ENCODE measurements at places on chromosomes 3 and 15.

DNA sequence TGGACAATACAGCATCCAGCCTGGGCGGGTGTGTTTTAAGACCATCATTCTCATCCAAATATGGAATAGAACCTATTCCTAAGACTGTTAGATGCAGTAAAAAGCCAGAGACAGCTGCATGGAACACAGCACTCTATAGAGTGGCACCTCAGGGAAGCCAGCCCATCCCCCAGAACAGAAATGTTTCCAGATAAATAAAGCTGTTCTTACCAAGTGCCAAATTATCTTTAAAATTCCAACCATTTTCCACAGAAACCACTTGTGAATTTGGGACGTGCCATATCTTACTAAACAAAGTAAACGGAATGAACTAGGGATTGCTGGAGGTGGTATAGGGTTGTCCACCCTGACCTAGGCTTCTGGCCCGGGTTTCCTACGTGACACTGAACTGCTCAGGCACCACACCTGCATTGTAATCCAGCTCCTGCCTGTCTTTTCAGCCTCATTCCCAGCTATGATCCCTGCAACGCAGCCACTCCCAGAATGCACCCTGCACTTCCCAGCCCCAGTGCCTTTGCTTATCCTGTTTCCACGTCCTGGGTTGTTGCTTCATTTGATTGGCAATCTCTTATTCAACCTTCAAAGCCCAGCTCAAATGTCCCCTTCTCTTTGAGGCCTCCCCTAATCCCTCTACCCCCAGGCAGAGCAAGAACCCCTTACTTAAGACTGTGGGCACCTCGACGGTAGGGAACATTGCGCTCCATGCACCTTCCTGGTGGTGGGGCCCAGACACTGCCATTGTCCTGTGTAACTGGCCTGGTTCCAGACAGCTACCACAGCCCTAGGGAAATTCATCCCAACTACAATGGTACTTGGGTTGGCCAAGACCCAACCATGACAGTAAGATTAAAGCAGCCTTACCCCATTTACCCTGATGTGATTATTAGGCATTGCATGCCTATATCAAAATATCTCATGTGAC, 100.2 kb downstream of the IQSEC1 start:
- no peak for DNase-seq

DNA sequence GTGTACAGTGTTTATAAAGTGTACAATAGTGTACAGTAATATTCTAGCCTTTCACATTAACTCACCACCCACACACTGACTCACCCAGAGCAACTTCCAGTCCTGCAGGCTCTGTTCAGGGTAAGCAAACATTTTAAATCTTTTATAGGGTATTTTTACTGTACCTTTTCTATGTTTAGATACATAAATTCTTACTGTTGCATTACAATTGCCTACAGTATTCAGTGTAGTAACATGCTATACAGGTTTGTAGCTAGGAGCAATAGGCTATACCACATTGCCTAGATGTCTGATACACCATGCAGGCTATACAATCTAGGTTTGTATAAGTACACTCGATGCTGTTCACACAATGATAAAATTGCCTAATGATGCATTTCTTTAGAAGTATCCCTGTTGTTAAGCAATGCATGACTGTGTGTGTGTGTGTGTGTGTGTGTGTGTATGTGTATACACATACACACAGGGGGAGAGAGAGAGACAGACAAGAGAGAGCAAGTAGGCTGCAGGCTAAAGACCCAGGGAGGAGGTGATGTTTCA, 72.5 kb upstream of the PRR23C start:
- DNase-seq: no peak

DNA sequence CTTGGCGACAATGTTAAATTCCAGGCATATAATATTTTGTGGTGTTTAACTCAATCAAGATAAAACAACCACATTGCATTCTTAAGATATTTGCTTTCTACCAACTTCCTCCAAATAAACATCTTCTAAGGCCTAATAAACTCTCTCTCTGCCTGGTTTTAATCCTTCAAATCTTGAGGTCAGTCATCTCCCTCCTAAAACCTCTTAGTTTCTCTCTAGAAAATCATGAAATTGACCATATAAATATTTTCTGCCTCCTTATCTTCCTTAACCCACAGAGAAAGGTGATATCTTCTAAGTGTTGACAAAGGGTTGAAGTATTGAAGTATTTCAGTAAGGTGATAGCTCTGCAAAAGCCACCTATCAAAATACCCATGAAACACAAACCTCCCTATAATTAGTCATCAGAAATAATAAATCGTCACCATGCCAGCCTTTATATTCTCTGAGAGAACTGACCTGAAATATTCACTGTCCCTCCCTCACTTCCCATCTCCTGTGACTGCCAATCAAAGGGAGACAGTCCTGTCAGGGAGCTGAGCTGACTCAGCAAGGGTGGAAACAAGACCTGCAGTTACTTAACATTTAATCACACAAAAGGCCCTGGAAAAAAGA, 1261.1 kb downstream of the ROBO1 start:
- DNase-seq: no peak

DNA sequence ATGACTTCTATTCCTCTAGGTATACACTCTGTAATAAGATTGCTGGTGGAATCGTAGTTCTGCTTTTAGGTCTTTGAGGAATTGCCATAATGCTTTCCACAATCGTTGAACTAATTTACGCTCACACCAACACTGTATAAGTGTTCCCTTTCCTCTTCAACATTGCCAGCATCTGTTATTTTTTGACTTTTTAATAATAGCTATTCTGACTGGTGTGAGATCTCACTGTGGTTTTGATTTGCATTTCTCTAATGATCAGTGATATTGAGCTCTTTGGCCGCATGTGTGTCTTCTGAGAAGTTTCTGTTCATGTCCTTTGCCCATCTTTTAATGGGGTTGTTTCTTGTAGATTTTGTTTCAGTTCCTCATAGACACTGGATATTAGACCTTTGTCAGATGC, 12.8 kb downstream of the NXPE3 start:
- no peak for DNase-seq

- no peak for DNase-seq
Observed at GRCh38 chr3:105979961-105980360, 111.1 kb upstream of the CBLB start.

DNA sequence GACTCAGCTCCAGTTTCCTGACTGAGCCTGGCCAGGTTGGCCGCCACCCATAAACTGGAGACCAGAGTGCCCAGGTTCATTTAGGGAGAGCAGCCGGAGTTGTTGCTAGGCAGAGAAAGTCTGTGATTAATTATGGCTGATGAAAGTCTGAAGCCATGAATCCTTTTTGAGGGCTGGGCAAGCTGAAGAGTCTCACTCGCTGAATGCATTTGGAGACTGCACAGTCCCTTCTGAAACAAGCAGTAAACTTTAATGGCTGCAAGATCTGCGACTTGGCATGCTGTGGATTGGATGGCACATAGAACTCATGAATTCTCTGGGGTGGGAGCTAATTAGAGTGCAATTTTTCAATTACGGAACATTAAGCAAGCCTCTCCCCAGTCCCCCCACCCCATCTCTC, 282.1 kb downstream of the RPLP1 start:
- no peak for DNase-seq

All from pons (tissue), 1 donor.